ENCODE measurements at places on chromosomes 1 and 21.

DNA sequence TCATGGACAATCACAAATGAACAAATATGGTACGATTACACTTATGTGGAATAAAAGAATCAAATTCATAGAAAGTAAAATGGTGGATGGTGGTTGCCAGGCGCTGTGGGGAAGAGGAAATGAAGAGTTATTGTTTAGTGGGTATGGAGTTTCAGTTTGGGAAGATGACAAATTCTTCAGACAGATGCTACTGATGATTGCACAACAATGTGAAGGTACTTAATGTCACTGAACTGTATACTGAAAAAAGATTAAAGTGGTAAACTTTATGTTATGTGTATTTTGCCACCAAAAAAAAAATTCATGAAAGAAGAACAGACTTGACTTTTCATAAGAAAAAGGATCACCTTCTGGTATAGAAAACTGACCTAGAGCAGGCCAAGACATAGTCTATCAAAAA lies 745.6 kb upstream of the CXADR start:
- DNase-seq, result no peak

GRCh38 chr1:61807606-61808140 lies 65.4 kb downstream of the PATJ start:
- DNase-seq, result no peak

DNA sequence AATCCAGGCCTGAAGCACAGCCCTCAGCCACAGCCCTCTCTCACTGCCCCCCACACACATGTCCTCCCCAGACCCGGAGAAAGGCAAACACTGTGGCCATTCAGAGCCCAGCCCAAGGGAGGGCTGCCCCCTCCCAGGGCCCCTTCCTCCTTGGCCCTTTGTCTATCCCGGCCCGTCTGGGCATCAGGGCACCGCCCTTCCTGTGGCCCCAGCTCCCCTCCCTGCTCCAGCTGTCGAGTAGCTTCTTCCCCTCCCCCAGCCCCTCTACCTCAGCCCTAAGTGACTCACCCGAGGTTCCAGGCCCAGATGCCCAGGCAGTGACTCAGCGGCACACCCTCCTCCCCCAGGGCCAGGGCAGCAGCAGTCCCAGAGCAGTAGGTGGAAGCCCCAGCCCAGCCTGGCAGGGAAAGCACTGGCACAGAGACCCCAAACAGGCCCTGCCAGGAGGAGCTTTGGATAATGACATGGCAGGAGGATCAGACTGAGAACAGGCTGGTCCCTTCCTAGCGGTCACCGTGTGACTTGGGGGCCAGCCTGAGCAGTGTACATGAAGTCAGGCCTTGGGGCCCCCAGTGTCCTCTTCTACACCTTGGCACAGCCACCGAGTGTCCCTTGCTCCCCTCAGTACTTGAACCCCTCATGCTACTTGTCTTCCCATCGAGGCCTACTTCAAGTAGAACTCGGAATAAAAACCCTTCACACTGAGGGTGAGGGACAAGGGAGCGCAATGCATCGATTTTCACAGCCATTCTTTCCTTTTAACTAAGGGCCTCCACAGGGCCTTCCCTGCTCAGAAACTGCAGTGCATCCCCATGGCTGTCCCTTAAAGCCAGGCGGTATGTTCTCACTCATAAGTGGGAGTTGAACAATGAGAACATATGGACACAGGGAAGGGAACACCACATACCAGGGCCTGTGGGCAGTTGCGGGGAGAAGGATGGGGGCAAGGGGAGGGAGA lies 1.0 kb upstream of the S100A2 start:
- DNase-seq, result peak; percentile 88

GRCh38 chr1:212607913-212608391 lies 609 bp upstream of the ATF3 start:
- no peak for DNase-seq

- DNase-seq, result no peak
Measured at GRCh38 chr1:165641231-165641987, 10.4 kb downstream of the MGST3 start.

- peak; percentile 44 for DNase-seq
Measured at GRCh38 chr1:6359216-6360116, 34.1 kb downstream of the ACOT7 start.

- DNase-seq, result no peak
Measured at GRCh38 chr1:194366705-194367104, 1180.3 kb upstream of the B3GALT2 start.

- DNase-seq, result no peak
Measured at GRCh38 chr1:60078182-60078581, 4.6 kb upstream of the C1orf87 start.

DNA sequence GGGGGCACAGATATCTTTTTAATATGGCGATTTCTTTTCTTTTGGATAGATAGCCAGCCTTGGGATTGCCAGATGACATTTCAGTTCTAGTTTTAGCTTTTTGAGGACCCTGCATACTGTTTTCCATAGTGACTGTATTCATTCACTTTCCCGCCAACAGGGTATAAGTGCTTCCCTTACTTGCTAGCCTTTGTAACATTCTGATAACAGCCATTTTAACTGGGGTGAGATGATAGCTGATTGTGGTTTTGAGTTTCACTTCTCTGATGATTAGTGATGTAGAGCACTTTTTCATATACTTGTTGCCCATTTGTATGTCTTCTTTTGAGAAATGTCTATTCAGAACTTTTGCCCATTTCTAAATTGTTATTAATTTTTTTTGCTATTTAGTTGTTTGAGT lies 151.9 kb downstream of the NTPCR start:
- no peak for DNase-seq

- DNase-seq, result no peak
Measured at GRCh38 chr1:156104861-156105832, 9.4 kb upstream of the LMNA start.
